ENCODE measurements at places on chromosomes 11 and 22.

DNA sequence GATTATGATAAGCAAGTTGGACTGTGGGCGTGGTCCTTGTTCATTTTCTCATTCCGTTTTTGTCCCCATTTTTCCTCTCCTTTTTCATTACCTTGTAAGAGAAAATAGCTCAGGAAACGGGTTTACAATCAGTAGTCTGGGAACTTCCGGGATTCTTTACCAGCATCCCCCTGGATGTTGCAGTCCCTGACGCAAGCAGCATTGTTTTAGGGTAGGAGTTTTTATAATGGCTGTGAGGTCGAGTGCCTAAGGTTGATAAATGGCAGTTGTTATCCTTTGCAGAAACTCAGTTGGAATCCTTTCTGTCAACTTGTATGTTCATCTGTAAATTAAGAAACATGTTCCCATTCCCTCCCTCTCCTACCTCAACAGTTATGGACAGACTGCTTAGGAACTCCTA, 68.3 kb downstream of the ARHGEF12 start:
- DNase-seq, result no peak

DNA sequence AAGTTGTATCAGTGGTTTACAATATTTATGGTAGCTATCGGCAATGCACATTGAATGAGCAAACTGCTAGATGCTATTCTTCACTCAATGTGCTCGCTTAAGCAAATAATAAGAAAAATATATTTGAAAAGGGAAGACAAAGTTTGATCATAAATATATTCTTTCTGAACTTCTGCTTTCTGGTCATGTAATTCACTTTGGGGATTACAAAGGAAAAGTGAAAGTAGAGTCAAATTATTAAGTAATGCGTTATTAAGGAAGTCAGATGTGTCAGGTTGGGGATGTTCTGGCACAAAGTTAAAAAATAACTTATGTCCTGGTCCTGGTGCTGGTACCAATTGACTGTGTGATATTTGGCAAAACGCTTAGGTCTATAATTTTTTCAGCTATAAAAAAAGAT, 98.0 kb upstream of the TRIM77 start:
- DNase-seq, result no peak

- no peak for DNase-seq
Observed at GRCh38 chr22:31947296-31947695, 3.0 kb downstream of the YWHAH start.

GRCh38 chr11:11389238-11389637, 36.2 kb upstream of the CSNK2A3 start:
- DNase-seq, result no peak

All from iPS DF 6.9 (cell line).